ENCODE measurements at places on chromosomes 7 and 10.

- no peak for DNase-seq
These were observed 148.7 kb upstream of the MKI67 start for GRCh38 chr10:128274938-128275337.

- DNase-seq = no peak
These were observed 654.6 kb downstream of the SH2D4B start for GRCh38 chr10:81192221-81192788.

- no peak for DNase-seq
These were observed 65.7 kb downstream of the SND1 start for GRCh38 chr7:127717502-127718339.

DNA sequence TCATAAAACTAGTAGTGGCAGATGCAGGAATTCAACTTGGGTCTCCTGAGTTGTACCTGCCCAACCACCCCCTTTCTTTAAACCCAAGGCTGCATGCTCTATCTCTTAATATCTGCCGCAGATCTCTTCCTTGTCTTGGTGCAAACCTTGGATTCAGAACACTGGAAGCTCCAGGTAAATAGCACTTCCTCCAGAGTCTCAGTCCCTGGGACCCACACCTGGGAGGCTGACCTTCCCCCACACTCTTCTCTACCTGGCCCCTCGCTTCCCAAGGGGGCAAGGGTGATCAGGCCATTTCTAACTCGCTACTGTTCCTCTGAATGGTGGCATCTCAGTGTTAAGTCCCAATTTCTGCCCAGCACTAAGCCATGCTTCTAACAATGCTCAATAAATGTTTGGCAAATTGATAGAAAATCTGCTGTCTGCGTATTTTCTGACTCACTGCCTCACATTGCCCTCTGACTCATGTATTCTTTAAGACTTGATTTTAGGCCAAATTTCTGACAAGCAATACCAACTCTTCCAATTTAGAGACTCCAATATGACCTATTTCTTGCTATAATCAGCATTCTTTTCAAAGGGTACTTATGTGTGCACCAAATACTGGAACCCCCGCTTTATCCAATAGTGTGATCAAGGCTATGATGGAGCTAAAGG lies 68.0 kb upstream of the PPP1R3C start:
- no peak for DNase-seq

- DNase-seq = no peak
These were observed 50.2 kb downstream of the ARHGAP22 start for GRCh38 chr10:48554656-48555055.

GRCh38 chr10:42754155-42755027 lies 28.2 kb upstream of the BMS1 start:
- DNase-seq = peak; percentile 22

DNA sequence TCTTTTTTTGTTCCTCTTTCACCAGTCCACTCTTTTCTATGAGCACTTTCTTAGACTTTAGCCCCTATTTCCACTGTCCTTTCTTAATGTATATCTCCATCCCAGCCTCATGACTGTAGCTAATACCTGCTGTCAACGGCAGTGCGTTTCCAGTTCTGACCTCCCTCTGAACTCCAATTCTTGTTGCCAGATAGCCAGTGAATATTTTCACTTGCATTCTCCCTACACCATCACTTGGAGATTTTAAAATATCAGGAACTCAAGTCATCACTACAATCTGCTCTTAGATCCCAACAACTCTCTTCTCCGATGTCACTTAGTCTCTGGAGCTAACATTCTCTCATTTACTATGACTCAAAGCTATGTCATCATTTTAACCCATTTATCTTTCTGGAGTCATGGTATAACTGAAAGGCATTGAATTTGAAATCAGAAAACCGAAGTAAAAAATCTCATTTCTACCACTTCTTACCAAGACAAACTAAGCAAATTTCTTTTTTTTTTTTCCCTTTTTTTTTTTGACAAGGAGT lies 5.1 kb upstream of the SLC16A12 start:
- no peak for DNase-seq

DNA sequence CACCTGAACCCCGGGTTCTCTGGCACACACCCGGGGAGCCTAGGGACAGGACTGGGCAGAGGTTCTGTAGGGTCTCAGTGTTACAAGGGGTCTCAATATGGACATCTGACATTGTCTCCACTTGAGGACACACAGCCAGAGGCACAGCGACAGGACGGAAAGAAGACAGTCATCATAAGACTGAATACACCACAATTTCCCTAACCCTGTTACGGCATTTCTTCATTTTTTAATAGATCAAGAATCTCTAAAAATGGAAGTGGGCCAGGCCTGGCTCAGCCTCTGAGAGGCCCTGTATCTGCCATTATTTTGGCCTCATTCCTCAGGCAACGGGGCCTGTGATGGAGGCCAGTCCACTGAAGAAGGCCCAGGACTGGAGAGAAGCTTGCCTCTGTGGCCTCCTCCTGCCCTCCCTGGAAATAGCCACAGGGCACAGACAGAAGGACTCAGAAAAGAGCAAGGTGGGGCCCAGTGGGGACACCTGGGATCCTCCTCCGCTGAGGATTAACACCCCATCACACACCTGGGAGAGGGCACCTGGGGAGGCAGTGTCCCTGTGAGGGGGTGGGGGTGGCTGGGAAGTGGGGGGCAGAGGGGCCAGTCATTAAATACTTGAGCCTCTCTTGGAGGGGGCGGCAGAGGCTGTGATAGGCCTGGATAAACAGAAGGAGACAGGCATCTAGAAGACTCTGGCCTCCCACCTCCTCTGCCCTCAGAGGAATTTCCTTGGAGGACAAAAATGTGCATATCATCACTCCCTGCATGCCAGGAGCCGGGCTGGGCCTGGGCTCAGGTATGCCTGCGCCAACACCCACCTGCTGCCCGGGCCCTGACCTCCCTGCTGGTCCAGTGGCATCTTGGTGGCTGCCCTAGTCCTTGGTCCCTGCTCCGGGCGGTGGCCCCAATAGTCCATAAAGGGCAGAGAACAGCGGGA lies 8.0 kb downstream of the SPOCK2 start:
- no peak for DNase-seq

GRCh38 chr10:74628136-74628535 lies 198.3 kb upstream of the KAT6B start:
- no peak for DNase-seq

- no peak for DNase-seq
These were observed 6.3 kb downstream of the NDUFB2 start for GRCh38 chr7:140702774-140703173.

GRCh38 chr10:86385806-86386205 lies 19.2 kb upstream of the GRID1 start:
- DNase-seq = no peak

GRCh38 chr7:7746458-7746857 lies 28.1 kb upstream of the RPA3 start:
- DNase-seq = no peak

GRCh38 chr7:101804088-101804963 lies 13.1 kb upstream of the CUX1 start:
- peak; percentile 29 for DNase-seq

GRCh38 chr7:133983685-133984419 lies 143.3 kb upstream of the LRGUK start:
- DNase-seq = no peak

- DNase-seq = no peak
These were observed 39.2 kb downstream of the ADAM12 start for GRCh38 chr10:126349101-126349500.

DNA sequence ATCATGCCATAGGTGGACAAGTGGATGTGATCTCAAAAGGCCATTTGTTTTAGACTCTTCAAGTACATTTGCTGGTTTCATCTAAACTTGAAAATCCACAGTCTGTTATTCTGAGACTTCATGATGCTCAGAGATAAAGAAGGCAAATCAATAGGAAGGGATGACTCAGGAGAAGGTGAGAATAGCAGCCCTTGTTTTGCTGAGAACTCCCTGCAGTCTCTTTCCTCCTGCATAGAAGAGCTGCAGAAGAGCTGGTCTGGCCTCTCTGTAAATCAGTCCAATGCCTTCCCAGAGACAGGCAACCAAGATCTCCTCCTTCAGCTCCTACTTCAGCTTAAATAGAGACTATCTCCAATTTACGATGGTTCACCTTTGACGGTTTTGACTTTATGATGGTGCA lies 4.0 kb upstream of the BAIAP2L1 start:
- no peak for DNase-seq

DNA sequence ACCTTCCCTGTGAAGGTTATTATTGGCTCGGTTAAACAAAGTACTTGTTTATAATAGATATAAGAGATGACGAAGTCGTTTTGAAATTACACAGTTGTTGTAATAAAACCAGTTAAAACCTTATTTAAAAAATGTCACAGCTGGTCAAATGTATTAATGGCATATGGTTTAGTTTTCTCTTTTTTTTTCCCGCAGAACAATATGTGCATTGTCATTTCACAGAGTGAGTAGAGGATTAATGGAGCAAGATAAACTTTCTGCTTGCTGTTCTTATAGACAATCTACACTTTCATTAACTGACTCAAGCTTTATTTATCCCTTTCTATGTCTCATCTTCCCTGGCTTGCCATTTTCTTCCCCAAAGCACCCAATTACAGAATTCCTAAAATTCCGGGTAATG lies 404.3 kb upstream of the NPVF start:
- DNase-seq = no peak

GRCh38 chr10:94240901-94241300 lies 121.8 kb downstream of the NOC3L start:
- DNase-seq = no peak

DNA sequence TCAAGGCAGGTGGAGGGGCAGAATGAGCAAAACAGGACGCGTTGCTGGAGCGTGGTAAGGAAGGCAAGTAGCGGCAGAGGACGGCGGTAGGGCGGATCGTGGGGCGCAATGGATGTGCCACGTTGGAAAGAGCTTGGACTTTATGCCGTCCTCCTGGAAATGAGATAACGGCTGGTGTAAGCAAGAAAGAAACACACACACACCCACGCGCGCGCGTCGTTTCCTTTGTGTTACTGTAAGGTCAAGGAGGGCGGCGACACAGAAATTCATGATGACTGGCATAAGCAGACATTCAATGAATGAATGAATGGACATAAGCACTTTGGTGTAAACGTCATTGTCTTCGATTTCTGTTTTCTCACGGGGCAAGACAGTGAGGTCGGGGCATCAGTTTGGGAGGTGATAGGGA lies 683 bp upstream of the ENTPD7 start:
- peak; percentile 45 for DNase-seq

DNA sequence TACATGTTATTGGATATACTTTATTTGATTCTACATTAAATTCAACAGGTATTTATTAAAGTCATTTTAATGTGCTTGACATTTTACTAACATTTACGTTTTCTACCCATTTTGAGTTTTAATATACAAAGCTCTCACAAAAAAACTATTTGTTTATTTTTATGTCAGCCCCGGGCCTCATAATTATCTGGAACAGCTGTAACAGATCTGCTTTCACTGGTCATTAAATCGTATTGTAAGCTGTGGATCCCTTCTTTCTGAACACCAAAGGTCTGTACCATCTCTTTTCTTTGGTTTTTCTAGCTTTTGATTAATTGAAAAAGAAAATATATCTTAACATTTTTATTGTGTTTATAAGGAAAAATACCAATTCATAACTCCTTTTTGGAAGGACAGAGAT lies 73.5 kb downstream of the SEMA3E start:
- DNase-seq = no peak

- no peak for DNase-seq
These were observed 183.4 kb downstream of the CCSER2 start for GRCh38 chr10:84511709-84512285.

GRCh38 chr7:133020496-133020895 lies 61.4 kb downstream of the CHCHD3 start:
- no peak for DNase-seq

DNA sequence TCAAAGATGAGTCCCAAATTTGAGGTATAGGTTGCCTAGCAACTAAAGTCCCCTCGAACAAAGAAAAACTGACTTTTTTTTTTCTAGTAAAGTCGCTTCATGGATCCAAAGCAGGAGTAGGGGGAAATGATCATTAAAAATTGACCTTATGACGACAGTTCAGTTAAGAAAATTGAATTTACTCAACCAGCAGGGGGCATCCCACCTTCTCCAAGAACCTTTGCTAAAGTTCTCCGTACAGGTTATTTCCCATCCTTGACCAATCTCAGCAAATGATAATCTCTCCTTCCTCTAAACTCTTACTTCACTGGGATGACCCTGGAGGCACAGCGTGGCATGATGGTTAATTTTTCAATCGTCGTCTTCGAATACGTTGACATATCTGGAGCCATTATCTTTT lies 228.3 kb downstream of the CALN1 start:
- DNase-seq = no peak

DNA sequence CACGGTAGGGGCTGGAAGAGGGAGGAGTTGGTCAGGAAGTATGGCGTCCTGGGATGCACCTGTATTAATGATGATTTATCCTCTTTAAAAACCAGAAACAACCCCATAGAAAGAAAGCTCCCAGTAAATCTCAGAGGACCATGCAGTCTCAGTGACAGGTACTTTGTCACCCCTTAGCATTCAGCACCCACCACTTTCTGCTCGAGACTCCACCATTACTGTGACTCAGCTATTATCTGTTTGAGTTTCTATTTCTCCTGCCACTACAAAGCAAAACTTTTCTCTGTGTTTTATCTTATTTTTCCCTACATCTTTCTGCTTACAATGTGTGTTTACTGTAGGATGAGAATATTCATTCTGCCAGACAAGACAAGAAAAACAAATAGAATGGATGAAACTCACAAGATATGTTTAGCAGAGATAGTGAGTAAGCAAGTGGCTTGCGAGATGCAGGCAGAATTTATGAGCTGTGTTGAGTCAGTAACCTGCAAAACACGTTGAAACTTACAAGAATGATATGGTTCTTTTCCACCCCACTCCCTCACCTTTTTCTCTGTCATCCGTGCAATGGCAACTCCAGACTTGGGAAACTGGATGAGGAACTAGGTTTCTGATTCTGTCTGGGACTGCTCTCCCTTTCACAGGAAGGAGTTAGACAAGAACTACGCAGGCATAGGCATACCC lies 127.1 kb downstream of the AOAH start:
- DNase-seq = no peak

DNA sequence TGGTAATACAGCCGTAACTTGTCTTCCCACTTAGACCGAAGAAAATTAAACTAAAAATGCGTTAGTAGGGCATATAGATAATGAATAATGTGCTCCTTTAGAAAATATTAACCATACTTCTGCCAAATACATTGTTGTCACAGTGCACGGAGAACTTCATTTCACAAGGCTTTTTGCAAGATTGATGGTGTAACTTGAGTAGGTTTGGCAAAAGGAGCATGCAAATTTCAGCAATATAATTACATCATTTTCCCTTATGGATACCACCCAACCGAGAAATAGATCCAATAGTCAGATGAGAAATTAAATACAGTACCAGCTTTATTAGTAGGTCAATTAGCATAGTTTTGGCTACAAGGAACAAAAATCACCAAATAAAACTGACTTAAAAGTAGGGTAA lies 792.6 kb upstream of the C7orf33 start:
- DNase-seq = no peak

DNA sequence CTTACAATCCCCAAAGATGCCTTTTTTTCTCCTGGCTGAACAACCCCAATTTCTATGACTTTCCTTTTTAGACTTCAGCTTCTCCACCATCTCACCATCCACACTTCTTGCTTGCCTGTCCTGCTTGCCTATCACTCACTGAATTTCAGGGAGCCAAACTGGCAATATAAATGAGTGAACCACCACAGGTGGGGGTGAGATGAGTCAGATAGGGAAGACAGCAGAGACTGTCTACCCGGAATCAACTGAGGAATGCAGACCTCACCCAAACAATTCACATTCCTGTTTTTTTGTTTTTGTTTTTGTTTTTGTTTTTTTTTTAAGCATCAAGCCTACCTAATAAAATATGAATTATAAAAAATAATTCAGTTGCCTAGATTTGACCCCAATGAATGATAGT lies 273.8 kb downstream of the NRG3 start:
- DNase-seq = no peak
